Aortic smooth muscle cell (primary cell): ENCODE measurements at places on chromosomes 2 and 18. TPM values are rescaled to one million over a fixed set of nuclear protein-coding genes. Genes with fewer than 3 reads are reported as not detected.

Gene ZNF892
- 2.2 and 3.0 TPM in 2 replicates for total RNA-seq

Gene FAHD2A
- total RNA-seq = 19.3 and 27.0 TPM in 2 replicates

Gene RSAD2
- 0.40 and 0.99 TPM in 2 replicates for total RNA-seq

Gene TP53I3
- 30.1 and 43.1 TPM in 2 replicates for total RNA-seq

Gene TMEM37
- total RNA-seq = 0.13 TPM in 1 of 2 replicates, not detected in the other

Gene HOXD8
- total RNA-seq = 0.06 TPM in 1 of 2 replicates, not detected in the other

Gene ATP5MC3
- total RNA-seq = 78.0 and 87.3 TPM in 2 replicates

Gene CCDC178
- total RNA-seq = 0.06 and 0.26 TPM in 2 replicates

Gene CCL20
- not detected in 2 replicates for total RNA-seq

Gene KLHL41
- total RNA-seq = 0.87 and 1.1 TPM in 2 replicates

Gene TSPYL6
- not detected in 2 replicates for total RNA-seq

Gene KCNE4
- total RNA-seq = 10.8 and 14.0 TPM in 2 replicates

Gene MYO1B
- total RNA-seq = 165 and 176 TPM in 2 replicates

Gene ACP1
- 83.6 and 89.9 TPM in 2 replicates for total RNA-seq

Gene TMEM18
- 18.9 and 22.7 TPM in 2 replicates for total RNA-seq

Gene CRYBA2
- total RNA-seq = not detected in 2 replicates

Gene CLIP4
- total RNA-seq = 41.2 and 45.3 TPM in 2 replicates

Gene IL36B
- total RNA-seq = not detected in 2 replicates

Gene FAM237A
- total RNA-seq = not detected in 2 replicates

Gene LHCGR
- total RNA-seq = not detected in 2 replicates

Gene TMEM247
- total RNA-seq = not detected in 2 replicates

Gene SLC19A3
- total RNA-seq = 0.06 and 0.40 TPM in 2 replicates

Gene CACNB4
- 0.79 and 1.3 TPM in 2 replicates for total RNA-seq

Gene MAPK4
- under 0.01 TPM in 2 replicates for total RNA-seq

Gene IL1F10
- total RNA-seq = not detected in 2 replicates

Gene SKOR2
- not detected in 2 replicates for total RNA-seq

Gene CROCC2
- total RNA-seq = under 0.01 TPM in 2 replicates

Gene ANKRD30B
- not detected in 2 replicates for total RNA-seq

Gene ADAM23
- 4.6 and 7.7 TPM in 2 replicates for total RNA-seq

Gene SCN3A
- total RNA-seq = 0.13 and 0.62 TPM in 2 replicates

Gene CFAP65
- not detected in 2 replicates for total RNA-seq

Gene FHOD3
- total RNA-seq = 0.92 and 2.3 TPM in 2 replicates

Gene CYTIP
- 1.7 and 2.4 TPM in 2 replicates for total RNA-seq

Gene ANKRD53
- total RNA-seq = 0.37 and 0.40 TPM in 2 replicates

Gene RUFY4
- total RNA-seq = not detected in 2 replicates

Gene PASK
- 2.4 and 3.7 TPM in 2 replicates for total RNA-seq

Gene MARCO
- total RNA-seq = not detected in 2 replicates

Gene CD8B2
- not detected in 2 replicates for total RNA-seq
